ENCODE measurements at places on chromosomes 2 and 18.

DNA sequence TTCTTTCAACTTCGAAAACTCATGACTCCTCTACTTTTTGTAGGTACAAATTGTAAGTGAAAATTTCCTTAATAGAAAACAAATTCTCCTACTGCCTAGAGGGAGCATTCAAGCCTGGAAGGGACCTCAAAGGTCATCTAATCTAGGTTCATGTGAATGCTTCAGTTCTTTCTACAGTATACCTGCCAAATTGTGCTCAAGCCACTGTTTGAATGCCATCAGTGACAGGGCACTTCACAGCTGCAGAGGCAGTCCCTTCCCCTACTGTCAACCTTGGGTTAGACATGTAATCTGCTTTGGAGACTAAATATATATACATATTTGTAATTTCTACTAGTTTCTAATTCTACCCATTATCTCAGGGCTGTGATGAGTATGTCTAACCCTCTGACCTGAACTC, 681.3 kb upstream of the CDH2 start:
- DNase-seq, result no peak

DNA sequence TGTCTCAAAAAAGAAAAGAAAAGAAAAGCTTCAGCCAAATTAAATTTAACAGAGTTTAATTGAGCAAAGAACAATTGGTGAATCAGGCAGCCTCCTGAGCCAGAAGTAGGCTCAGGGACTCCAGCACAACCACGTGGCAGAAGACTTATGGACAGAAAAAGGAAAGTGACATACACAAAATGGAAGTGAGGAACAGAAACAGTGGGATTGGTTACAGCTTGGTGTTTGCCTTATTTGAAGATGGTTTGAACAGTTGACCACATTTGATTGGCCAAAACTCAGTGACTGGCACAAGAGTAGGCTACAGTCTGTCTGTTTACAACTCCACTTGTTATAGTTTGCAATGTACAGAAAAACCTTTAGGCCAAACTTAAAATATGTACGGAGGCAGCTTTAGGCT, 83.1 kb downstream of the SOCS6 start:
- DNase-seq, result no peak

DNA sequence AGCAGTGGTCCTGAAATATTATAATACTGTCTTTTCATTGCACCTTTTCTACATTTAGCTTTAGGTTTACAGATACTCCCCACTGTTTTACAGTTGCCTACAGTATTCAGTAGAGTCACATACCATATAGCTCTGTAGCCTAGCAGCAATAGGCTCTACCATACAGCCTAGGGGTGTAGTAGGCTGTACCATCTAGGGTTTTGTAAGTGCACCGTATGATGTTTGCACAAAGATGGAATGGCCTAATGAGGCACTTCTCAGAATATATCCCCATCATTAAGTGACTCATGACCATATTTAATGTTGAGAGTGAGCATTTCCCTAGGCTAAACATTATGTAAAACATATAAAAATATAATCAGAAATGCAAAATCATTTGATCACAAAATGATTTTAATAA, 511.3 kb upstream of the RAB12 start:
- DNase-seq, result no peak

- no peak for DNase-seq
Observed at GRCh38 chr2:59761966-59762365, 791.5 kb downstream of the BCL11A start.

- no peak for DNase-seq
Observed at GRCh38 chr2:202754936-202755335, 116.6 kb downstream of the ICA1L start.

DNA sequence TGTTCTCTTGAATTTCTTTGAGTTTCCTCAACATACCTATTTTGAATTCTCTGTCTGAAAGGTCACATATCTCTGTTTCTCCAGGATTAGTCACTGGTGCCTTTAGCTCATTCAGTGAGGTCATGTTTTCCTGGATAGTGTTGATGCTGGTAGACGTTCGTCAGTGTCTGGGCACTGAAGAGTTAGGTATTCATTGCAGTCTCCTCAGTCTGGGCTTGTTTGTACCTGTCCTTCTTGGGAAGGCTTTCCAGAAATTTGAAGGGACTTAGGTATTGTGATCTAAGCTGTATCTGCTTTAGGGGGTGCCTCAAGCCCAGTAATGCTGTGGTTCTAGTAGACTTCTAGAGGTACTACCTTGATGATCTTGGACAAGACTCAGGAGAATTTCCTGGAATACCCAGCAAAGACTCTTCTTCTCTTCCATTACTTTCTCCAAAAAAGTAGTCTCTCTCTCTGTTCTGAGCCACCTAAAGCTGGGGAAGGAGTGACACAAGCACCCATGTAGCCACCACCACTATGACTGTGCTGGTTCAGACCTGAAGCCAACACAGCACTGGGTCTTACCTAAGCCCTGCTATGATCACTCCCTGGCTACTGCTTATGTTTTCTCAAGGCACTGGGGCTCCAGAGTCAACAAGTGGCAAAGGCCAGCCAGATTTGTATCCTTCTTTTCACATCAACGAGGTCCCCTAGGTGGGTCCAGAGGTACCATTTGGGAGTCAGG, 852.0 kb downstream of the BCL11A start:
- no peak for DNase-seq

DNA sequence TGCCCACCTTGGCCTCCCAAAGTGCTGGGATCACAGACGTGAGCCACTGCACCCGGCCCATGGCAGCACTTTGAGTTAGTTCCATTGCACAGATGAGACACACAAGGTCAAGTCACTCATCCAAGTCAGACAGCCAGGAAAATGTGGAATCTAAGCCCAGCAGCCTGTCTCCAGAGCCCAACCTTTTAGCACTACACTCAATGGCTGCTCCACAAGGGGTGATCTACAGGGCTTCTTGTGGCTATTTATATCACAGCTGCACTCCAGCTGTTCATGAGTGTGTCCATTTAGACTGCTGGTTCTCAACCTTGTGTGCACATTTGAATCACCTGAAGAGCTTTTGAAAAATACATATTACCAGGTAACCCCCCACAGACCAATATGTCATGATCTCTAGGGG, 72.9 kb upstream of the RPL31 start:
- no peak for DNase-seq

DNA sequence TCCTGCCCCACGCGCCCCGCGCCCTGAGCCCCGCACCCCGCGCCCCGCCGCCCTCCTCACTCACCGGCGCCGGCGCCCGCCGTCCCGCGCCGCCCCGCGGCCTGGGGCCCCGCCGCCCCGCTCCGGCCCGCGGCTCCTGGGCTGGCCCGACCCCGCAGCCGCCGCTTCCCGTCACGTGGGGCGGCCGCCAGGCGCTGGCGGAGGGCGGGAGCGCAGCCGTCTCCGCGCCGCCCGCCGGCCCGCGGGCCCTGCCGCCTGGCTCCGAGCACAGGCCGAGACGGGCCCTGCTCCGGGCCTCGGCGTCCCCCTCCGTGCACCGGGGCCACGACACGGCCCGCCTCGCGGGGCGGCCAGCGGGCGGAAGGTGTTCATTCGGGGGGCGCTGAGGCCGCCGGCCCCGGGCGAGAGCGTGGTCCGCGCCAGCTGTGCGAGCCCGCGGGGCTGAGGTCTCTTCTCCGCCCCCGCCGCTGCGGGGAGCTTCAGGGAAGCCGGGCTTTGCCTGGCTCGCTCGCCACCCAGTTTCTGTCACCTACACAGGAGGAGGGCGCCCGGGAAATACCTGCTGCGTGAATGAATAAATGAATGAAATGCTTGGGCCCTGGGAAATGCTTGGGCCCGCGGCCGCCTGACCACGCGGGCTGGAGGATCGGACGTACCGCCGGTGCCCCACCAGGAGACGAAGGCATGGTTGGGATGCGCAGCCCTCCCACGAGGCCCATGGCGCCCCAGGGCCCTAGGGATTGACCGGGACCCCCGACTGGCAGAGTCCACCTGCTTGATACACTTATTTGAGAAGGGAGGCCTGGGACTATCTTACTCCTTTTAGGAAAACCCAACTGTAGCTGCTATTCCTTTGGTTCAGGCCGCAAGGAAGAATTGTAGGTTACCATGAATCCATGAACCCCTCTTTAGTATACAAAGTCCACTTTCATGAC, at the start of gene TGFBRAP1:
Gene TGFBRAP1, minus strand, starts transcription at position 175 of the 935 bp plus-strand sequence. CDS start 21,434 bp downstream, outside the sequence.
- DNase-seq, result peak; percentile 91

GRCh38 chr18:74137920-74138538, 9.6 kb downstream of the FBXO15 start:
- DNase-seq, result no peak

GRCh38 chr2:79940364-79940763, 364.2 kb downstream of the LRRTM1 start:
- DNase-seq, result no peak

DNA sequence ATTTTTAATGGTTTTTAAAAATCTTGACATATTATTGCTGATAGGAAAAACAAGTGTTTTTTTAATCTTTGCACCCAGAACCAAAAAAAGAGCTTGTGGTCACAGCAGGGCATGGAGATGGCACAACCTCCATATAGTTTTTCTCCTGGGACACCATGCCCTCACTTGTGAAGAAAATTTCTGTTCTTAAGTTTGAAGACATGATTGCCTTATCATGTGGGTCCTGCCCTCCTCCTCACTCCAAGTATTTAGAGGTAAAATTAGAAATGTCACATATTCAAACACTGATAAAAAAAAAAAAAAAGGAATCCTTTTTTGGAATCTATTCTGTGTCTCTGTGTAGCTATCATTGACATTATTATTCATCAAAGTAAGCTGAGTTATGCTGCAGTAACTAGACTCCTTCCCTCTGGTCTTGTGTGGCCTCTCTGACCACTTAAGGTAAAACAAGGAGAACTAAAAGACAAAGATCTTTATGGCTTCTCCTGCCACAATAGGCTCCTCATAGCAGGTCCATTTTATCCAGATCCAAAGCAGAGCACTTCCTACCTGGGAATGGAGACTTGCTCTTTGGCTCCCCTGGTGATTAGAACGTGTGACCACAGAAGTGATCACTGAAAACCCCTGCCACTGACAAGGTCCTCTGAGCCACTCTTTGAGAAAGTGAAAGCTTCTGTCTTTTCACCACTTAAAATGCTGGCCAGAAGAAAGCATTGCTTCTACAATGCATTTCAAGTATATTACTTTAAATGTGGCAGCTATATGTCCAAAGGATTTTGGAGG, 19.8 kb downstream of the ADD2 start:
- DNase-seq, result no peak

GRCh38 chr2:105454801-105455485, 56.1 kb upstream of the FHL2 start:
- DNase-seq, result peak; percentile 55

DNA sequence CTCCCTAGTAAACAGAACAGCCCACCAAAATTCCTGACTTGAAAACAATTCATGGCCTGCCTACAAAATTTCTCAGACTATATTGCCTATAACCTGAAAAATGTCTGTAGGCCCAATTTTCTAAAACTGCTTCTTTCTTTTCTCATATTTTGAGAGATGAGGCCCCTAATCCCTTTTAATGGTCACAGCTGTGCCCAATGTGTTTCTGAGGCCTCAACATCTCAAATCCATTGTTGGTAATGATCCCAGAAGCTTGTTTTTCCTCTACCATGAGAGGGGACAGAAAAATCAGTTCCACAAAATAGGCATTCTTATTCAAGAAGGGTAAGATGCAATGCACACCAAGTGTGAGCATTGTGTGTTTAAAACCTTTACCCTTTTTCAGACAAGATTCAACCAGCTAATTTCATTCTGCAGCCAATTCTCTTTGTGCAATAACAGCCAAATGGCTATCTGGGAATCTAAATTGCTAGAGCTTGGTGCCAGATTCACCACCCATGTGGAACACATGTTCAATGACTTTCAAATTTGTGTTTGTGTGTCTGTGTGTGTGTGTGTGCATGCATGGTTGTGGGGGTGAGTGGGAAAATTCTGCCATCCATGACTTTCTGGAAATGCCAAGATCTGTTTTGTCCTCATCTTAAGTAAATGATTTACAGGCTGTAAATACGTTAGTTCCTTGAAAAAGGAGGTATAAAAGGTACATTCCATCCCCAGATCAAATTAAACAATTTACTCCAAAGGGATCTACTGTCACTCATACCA, 319.5 kb downstream of the TNS1 start:
- no peak for DNase-seq

GRCh38 chr2:154694881-154695280, 3.6 kb upstream of the KCNJ3 start:
- DNase-seq, result no peak

GRCh38 chr2:190221429-190221828, 98.2 kb downstream of the HIBCH start:
- no peak for DNase-seq

GRCh38 chr2:47301277-47301618, 101.7 kb upstream of the MSH2 start:
- no peak for DNase-seq

DNA sequence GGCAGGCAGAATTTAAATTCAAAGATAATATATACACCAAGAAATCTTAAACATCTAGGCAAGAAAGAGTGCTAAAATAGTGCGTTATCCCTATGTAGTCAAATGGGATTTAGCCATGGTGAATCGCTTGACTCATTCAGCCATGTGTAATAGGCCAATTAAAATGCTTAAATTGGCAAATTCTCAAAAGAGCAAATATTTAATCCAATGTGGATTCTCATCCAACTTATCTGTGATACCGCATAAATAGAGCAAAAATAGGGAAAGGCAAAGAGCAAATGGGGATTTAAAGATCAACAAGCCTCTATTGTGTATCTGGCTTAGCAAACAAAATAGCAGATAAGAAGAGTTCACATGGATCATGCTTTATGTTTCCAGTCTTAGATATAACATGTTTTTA, 123.2 kb upstream of the RPRM start:
- no peak for DNase-seq

- no peak for DNase-seq
Observed at GRCh38 chr18:389658-390357, 110.7 kb downstream of the COLEC12 start.

- no peak for DNase-seq
Observed at GRCh38 chr18:26471027-26471426, 77.3 kb downstream of the KCTD1 start.

DNA sequence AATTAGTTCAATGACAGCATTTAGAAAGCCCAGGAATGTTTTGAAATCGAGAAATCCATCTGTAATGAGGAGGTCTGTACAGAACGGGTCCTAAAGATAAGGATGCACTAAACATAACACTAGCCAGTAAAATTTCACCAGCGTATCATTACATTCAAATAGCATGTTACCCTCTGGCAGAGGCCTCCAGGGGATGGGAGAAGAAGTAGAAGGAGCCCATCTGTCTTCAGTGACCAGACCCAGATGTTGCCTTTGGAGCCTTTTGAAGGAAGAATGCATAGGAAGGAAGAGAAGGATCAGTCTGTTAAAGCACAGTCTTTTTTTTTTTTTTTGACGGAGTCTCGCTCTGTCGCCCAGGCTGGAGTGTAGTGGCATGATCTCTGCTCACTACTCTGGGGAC, 86.1 kb upstream of the BCL2L11 start:
- no peak for DNase-seq

GRCh38 chr18:57077786-57078552, 68.9 kb upstream of the BOD1L2 start:
- DNase-seq, result no peak

DNA sequence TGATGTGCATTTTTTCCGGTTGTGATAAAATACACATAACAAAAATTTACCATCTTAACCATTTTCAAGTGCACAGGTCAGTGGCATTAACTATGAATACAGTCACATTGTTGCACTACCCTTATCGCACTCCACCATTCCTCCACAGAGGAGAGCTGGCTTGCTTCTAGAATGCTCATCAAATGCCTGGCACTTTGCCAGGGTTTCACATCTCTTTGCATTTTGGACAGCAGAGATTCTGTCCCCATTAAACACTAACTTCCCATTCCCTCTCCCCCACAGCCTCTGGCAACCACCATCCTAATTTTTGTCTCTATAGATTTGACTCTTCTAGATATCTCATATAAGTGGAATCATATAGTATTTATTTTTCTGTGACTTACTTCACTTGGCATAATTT, 165.0 kb downstream of the ASB1 start:
- no peak for DNase-seq
